ENCODE measurements at places on chromosomes 5 and 9. TPM values are rescaled to one million over a fixed set of nuclear protein-coding genes. Genes with fewer than 3 reads are reported as not detected.

C9orf72 gene
- 16.8 TPM for total RNA-seq

GPR107 gene
- 25.7 TPM for total RNA-seq

OGN gene
- total RNA-seq: 7.2 TPM

MARCOL gene
- total RNA-seq: not detected

KLHL3 gene
- 0.75 TPM for total RNA-seq

DRD1 gene
- not detected for total RNA-seq

GRCh38 chr5:116271446-116272025 lies 186.7 kb downstream of the COMMD10 start:
- DNase-seq: no peak

DNA sequence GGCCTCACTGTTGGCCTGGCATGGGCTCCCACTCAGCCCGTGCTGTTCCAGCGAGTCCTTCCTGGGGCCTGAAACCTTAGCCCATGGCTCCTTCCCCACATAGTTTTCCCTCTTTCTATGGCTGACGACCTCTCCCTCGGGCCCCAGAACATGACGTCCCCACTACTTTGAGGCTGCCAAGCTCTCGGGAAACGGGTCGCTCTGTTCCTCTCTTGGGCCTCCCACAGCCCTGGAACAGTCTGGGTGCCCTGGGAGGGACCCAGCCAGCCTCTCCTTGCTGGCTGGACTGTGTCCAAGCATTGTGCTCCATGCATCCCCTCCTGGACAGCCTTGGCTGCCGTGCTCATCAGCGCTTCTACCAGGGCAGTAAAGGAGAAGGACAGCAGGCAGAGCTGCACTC lies 118.3 kb downstream of the SYK start:
- no peak for DNase-seq

DNA sequence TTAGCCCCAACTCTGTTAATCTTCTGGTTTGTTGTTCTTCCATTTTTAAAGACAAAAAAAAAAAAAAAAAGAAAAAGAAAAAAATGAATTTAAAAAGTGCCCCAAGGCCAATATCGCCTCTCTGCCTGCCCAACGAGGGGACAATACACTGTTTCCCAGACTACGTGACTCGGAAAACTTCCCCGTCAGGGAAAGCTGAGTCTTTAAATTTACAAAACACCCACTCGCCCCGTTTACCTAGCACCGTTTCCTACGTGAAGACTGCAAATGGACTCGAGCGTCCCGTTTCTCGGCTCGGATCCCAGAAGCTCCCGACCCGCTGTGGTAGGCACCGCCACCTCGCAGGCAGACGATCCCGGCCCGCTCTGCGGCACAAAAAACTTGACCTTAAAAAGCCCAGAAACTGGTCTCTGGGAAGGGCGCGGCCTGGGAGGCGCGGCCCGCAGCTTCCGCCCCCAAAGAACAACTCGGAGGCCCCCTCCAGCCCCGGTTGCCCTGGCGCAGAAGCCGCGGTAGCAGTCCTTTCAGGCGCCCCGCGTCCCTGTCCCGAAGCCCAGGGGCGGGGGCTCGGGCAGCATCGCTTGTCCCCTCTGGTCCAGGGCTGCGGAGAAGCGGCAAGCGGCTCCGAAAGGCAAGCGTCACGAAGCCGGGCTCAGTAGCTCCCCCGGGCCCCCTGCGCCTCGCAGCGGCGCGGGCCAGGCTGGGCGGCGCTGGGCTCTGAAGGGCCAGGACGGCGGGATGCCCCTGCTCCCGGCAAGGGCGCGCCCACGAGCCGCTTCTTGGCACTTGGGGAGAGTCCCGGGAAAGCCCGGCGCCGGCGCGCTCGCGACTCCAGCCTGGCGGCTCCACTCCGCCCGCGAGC lies at the start of gene GCNT4:
Gene GCNT4 (minus strand): TSS at position 367 of the 862 bp plus-strand sequence. CDS start 22,521 bp downstream, outside the sequence.
- peak; percentile 38 for DNase-seq

PCDHA9 gene
- 0.68 TPM for total RNA-seq

IL31RA gene
- not detected for total RNA-seq

DNA sequence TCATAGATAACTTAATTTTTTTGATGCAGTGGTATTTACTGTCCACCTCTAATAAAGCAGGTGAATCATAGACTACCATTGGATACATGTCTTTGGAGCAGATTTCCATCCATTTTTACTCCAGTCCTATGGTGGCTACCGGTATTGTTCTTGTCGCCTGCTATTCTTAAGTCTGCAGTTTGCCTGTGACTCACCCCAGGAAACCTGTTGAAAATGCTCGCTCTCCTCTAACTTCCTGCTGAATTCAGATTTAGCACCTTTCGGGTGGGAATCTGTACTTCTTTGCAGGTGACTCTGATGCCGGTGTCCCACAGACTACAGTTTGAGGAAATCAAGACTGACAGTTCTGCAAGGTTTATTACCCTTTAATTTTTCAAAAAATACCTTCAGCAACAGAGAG lies 58.8 kb upstream of the DHFR start:
- no peak for DNase-seq

DNA sequence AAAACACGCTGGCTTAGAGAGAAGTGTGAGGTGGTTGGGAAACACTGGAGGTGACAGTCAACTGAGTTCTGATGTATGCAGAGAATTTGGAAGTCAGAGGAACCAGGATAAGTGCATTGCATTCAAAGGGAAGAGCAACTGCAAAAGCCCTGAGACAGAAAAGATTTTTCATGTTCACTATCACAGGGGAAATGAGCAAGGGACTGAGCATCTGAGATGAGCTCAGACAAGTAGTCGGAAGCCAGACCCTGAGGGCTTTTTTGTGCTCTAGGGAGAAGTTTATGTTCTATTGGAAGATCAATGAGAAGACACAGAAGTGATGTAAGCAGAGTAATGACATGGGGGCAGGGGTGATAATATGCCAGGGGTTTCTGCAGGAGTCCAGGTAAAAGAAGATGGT lies 97.5 kb downstream of the HTR4 start:
- no peak for DNase-seq

GRCh38 chr5:76292620-76293322 lies 110.3 kb upstream of the IQGAP2 start:
- DNase-seq: no peak

ADRA1B gene
- total RNA-seq: 6.0 TPM

PTBP3 gene
- 76.5 TPM for total RNA-seq

DNA sequence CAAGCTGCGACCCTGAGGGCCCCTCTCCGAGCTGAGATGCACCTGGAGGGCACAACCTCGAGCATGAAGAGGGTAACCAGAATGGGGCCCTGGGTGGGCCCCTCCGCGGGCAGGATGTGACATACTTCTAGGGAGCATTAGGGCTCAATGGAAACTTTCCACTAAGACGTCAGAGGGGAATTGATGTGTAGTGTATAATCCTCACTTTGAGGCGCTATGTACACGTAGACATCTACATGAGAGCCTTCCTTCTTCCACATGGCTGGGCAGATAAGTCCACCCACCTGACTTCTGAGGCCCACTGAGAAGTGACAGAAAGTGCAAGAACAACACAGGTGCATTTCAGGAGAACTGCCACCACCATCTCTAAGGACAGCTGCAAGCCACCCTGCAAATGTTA lies 61.0 kb downstream of the DAP start:
- no peak for DNase-seq

CHD1 gene
- total RNA-seq: 95.7 TPM

DNA sequence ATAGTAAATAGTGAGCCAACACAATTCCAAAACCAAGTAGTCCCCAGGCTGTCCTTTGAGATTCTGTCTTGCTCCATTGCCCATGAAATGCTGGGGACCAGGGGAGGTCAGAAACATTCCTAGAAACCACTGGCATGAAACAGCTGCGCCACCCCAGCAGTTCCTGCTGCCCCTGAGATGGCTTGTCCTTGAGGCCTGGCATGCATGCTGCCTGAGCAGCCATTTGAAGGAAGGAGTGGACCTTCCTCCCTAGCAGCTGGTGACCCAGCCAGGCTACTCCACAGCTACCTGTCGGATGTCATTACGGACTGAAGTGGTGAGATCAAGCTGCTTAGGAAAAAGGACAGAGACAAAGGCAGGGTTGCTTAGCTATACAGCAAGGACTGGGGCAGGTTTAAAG lies 260.6 kb downstream of the DENND1A start:
- DNase-seq: no peak

DNA sequence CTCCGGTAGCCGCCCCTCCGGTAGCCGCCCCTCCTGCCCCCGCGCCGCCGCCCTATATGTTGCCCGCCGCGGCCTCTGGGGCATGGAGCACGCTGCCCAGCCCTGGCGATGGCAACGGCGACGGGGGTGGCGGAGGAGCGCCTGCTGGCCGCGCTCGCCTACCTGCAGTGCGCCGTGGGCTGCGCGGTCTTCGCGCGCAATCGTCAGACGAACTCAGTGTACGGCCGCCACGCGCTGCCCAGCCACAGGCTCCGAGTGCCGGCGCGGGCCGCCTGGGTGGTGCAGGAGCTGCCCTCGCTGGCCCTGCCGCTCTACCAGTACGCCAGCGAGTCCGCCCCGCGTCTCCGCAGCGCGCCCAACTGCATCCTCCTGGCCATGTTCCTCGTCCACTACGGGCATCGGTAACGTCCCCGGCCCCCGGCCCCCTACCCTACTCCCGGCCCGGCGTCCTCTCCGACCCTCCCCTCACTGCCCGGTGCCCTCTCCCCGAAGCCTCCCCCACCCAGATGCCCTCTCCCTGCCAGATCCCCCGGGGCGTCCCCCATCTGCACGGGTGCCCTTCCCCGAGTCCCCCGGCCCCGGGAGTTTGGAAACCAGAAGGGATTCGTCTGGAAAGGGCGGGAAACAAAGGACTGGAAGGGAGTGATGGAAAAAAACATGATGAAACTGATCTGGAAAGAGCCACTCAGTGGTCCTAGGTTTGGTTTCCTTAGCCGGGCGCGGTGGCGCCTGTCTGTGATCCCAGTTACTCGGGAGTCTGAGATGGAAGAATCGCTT lies 417 bp downstream of the SRD5A1 start:
- no peak for DNase-seq

PTGS1 gene
- total RNA-seq: 27.9 TPM

GRCh38 chr5:58927181-58927580 lies 344.3 kb downstream of the RAB3C start:
- no peak for DNase-seq

DNA sequence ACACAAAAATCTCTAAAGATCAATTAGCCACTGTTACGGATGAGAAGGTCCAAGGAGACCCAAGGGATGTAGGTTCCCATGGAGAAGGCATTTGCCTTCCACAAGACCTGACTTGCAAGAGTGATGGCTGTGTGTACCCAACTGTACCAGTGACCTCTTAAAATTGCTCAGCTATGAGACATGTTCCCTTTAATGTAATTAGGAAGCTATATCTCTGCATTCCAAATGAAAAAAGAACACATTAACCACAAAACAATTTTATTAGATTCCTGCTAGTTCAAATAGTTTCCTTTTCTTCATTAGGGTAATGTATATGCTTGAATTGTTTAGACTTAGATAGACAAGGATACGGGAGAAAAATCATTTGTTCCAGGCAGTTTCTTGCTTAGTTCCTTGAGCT lies 3.3 kb downstream of the OR2Y1 start:
- no peak for DNase-seq

DNA sequence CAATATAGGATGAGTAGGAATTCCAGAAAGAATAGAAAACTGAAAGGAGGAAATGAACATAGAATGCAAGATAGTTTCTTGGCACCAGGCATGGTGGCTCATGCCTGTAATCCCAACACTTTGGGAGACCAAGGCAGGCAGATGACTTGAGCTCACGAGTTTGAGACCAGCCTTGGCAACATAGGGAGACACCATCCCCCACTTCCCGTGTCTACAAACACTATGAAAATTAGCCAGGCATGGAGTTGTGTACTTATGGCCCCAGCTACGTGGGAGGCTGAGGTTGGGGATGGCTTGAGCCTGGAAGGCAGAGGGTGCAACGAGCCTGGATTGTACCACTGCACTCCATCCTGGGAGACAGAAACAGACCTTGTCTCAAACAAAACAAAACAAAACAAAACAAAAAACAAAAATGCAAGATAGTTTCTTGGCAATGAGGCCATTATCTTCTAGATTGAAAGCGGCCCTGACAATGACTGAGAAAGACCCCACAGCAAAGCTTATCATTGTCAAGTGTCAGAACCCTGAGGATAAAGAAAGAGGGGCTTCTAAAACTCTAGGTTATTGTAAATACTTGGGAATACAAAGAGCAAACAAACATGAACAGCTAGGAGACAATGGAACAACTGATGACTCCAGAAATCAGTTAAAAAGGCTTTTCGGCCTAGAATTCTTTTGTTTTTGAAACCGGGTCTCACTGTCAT lies 9.2 kb downstream of the SQSTM1 start:
- no peak for DNase-seq

DNA sequence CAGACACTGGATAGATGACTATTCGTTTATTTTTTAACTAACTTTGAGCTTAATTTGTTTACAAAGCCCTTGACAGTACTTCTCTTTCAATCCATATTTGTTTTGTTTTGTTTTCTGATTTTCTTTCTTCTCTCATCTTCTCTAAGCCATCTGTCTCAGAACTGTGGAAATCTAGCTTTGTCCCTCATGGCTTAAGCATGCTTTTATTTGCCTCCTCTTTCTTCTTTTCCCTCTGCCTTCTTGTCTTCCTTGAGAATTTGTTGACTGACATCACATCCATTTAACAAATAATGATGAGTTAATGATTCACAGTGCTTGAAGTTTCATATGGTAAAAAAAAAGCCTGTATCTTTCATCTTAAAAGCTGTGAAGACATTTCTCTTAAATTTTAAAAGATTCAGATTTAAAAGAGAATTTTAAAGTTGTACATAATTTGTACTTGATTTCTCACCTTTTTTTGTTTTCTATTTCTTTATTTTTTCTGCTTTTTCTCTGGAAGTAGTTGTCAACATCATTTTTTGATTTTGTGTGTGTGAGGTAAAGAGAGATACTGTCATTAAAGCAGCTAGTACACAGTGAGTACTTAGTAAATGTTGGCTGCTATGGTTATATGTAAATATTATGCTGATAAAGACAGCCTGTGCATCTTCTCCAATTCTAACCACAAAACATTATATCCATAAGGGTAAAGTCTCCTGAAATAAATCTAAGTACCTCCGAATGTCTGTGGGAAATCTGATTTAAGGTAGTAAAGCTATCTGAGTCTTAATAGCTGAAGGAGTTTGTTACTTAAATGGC lies 13.9 kb upstream of the SGCD start:
- DNase-seq: no peak

HAVCR1 gene
- not detected for total RNA-seq

PRELID1 gene
- 192 TPM for total RNA-seq

- no peak for DNase-seq
These were observed 203.7 kb downstream of the COMMD10 start for GRCh38 chr5:116288524-116288923.

FBXO10 gene
- 6.6 TPM for total RNA-seq

- peak; percentile 60 for DNase-seq
These were observed 130.9 kb downstream of the PALM2AKAP2 start for GRCh38 chr9:109910671-109911518.

GRCh38 chr9:134943836-134944235 lies 26.1 kb upstream of the FCN1 start:
- no peak for DNase-seq

PHAX gene
- total RNA-seq: 6.7 TPM

DNA sequence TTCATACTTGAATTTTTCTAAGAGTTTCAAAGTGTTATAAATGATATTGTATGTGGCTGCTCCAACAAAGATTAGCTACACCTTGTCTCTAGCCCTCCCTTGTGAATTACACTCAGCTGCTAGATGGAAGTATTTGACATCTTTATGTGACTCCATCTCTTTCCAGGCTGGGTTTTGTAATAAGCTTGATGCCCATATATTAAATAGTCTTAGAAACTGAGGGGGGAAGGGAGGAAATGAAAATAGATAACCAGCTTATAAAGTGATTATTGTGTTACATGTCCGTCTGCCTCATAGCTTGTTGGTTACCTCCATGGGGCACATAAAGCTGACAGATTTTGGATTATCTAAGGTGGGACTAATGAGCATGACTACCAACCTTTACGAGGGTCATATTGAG lies 63.4 kb downstream of the CD180 start:
- no peak for DNase-seq

- no peak for DNase-seq
These were observed 1043.2 kb upstream of the WWC1 start for GRCh38 chr5:167248257-167248656.

LAMC3 gene
- total RNA-seq: 4.9 TPM
